ENCODE measurements at places on chromosomes 1 and 21.

- DNase-seq, result no peak
Measured at GRCh38 chr1:1272341-1273208, 1.1 kb downstream of the UBE2J2 start.

- DNase-seq, result no peak
Measured at GRCh38 chr1:232327899-232328298, 302.0 kb downstream of the SIPA1L2 start.

DNA sequence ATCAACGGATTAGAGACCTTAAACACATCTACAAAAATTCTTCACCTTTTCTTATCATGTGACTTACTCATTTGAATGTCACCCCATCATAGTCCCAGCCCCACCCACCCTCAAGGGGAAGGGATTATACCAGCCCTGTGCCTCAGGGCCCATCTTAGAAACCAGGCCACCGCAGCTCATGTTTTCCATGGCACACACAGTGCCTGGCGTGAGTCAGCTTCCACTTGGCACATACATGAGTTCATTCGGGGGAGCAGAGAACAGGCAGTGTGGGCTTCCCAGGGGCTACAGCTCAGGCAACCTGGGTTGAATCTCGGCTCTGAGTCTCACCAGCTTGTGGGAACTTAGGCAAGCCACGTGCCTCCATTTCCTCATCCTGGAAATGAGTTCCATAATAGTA lies 310.6 kb downstream of the NPHP4 start:
- DNase-seq, result no peak

DNA sequence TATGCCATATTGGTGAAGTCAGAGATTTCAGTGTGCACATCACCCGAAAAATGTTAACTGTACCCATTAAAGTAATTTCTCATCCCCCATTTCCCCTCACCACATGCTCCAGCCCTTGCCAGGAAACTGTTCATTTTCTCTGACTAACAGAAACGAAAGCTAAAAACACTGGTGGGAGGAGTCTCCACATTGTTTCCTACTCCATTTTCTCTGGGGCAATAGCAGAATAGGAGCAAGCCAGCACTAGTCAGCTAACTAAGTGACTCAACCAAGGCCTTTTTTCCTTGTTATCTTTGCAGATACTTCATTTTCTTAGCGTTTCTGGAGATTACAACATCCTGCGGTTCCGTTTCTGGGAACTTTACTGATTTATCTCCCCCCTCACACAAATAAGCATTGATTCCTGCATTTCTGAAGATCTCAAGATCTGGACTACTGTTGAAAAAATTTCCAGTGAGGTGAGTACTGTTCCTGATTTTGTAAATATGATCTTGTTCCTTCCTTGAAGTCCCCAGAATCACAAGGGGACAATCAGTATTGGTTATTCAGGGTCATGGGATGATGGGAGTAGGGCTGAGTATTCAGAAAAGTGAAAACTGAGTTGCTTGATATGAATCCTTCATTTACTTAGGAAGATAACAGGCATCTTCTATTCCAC lies at the start of gene IFI16:
TSS of gene IFI16 (plus strand) at position 204 of the 658 bp plus-strand sequence. CDS start 4,774 bp downstream, outside the sequence.
- DNase-seq, result peak; percentile 91

GRCh38 chr1:35112668-35113067 lies 33.5 kb downstream of the ZMYM1 start:
- no peak for DNase-seq

DNA sequence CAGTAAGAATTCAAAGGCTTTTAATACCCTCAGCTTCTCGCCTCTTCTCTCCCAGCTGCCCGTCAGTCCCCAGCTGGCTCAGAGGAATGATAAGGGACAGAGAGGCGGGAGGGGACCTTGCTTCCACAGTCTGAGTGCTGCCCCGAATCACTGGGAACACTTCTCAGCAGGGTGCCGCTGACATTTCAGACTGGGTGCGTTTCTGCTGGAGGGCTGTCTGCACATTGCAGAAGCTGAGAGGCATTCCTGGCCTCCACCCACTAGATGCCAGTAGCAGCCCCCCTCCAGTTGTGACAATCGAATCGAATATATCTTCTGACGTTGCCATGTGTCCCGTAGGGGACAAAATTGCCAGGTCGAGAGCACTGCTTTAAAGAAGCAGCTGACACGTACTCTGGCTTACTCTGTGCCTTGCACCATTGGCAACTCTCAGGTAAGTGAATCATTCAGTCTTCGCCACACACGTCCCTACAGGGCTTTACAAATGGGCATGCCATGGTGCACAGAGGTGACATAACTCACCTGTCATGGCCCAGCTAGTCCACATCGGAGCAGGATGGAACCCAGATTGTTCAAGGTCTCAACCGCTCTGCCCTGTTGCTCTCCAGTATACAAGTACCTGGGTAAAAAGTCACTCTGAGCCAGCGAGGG lies 23.9 kb downstream of the CTNNBIP1 start:
- no peak for DNase-seq

DNA sequence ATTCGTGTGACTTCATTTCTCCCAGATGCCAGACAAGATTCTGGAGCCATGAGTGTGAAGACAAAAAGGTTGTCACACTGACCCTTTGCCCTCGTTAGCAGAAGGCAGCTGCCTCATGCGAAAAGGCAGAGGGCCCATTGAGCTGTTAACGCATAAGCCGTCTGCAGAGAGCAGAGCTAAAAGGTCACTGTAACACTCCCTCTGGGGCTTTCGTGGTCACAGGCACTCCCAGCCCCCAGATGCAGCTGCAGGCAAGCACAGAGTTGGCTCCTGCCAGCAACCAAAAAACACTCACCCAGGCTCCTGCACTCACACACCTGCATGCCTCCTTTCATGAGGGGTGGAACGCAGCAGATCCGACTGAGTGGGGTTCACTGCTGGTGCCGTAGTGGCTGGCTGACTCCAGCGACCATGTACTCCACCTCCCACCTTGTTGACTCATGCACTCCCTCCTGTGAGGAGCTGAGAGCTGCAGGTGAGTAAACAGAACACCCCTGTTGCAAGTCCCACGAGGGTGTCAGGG lies 287.5 kb downstream of the SMYD3 start:
- DNase-seq, result no peak

All from vagina (tissue), 2 donors.